ENCODE measurements at places on chromosomes 6 and 20. TPM values are rescaled to one million over a fixed set of nuclear protein-coding genes. Genes with fewer than 3 reads are reported as not detected.

Gene SCUBE3
- 0.22 TPM for total RNA-seq

Gene RIMS1
- total RNA-seq = 2.1 TPM

Gene DDO
- total RNA-seq = 3.2 TPM

Gene COL12A1
- 376 TPM for total RNA-seq

Gene WFDC5
- total RNA-seq = not detected

Gene STX11
- total RNA-seq = 32.7 TPM

Gene UST
- 5.2 TPM for total RNA-seq

Gene FUT9
- total RNA-seq = not detected

Gene KHDC1L
- total RNA-seq = not detected

Gene FOXF2
- 2.7 TPM for total RNA-seq

Gene PLCB4
- 5.3 TPM for total RNA-seq

Gene NRSN1
- total RNA-seq = not detected

Gene TRIM40
- total RNA-seq = not detected

Gene GABRR1
- total RNA-seq = not detected

Gene GSTA2
- total RNA-seq = not detected

Gene ATF6B
- 46.6 TPM for total RNA-seq
